ENCODE measurements at places on chromosomes 2 and 18.

GRCh38 chr2:53786352-53786704 lies 425 bp downstream of the ASB3 start:
- no peak for DNase-seq

DNA sequence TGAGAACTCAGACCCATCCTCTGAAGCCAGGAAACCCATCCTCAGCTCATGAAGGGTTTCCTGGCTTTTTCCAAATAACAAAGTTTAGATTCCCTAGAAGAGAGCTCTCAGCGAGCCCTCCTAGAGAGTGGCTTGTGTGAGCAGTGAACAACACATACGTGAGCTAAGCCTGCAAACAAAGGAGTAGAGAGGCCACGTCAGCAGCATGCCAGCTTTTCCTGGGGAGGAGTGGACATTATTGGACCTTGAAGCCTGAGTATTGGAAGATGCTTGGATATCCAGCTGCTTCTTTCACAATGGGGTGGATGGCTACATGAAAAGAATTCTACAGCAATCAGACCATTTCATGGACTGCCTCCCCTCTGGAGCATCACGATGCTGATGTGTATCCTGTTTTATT lies 21.1 kb downstream of the KIF5C start:
- no peak for DNase-seq

- DNase-seq, result no peak
Observed at GRCh38 chr2:72214429-72215143, 66.9 kb upstream of the CYP26B1 start.

GRCh38 chr2:98085649-98086048 lies 1.3 kb upstream of the VWA3B start:
- no peak for DNase-seq

- DNase-seq, result no peak
Observed at GRCh38 chr2:147442816-147443215, 402.0 kb upstream of the ACVR2A start.

DNA sequence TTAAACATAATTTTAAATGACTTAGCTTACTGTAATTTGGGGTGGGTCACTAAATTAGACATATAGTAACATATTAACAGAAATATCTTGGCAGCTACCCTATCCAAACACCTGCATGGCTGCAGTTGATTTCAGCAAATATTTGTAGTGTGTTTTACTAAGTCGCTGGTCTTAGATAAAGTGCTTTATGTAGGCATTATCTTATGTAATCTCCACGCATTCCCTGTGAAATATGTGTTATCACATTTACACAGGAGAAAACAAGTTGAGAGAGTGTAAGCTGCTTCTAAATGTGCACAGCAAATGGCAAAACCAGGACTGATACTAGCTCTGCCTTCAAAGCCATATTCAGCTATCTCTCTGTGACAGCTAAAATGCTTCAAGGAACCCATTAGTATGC lies 72.0 kb downstream of the NYAP2 start:
- DNase-seq, result no peak

GRCh38 chr2:222609381-222609780 lies 46.5 kb downstream of the FARSB start:
- DNase-seq, result no peak

DNA sequence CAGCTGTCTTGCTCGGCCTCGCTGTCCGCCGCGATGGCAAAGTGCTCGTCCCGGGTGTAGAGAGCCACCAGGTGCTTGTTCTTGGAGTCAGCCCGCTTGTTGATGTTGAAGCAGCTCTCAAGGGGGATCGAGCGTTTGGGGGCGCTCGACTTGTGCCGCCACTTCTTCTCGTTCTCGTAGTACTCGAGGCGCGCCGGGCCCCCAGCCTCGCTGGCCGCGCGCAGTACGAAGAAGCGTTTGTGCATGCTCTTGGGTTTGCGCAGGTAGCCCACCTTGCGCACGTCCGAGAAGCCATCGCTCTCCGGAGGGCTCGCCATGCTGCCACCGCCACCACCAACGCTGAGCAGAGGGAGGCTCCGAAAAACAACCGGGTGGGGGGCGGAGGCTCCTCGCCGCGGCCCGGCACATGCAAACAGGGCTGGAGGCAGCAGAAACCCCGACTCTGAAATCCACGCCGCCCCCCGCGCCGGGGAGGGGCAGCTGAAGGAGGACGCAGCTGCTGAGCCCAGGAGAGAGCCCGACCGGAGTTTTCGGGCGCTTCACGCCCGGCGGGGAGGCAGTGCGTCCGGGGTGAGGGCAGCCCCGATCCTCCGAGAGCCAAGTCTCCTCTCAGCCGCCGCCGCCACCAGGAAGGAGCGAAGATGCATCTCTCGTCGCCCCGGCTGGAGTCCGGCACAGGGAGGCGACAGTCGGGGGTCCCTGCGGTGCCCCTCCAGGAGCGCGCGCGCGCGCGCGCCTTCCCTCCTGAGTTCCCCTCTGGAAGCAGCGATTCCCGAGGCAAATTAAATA lies 1.0 kb downstream of the IRS1 start:
- DNase-seq, result no peak

GRCh38 chr2:75522543-75523312 lies 38.0 kb downstream of the EVA1A start:
- no peak for DNase-seq

GRCh38 chr2:212906620-212907019 lies 244.8 kb downstream of the IKZF2 start:
- DNase-seq, result no peak

DNA sequence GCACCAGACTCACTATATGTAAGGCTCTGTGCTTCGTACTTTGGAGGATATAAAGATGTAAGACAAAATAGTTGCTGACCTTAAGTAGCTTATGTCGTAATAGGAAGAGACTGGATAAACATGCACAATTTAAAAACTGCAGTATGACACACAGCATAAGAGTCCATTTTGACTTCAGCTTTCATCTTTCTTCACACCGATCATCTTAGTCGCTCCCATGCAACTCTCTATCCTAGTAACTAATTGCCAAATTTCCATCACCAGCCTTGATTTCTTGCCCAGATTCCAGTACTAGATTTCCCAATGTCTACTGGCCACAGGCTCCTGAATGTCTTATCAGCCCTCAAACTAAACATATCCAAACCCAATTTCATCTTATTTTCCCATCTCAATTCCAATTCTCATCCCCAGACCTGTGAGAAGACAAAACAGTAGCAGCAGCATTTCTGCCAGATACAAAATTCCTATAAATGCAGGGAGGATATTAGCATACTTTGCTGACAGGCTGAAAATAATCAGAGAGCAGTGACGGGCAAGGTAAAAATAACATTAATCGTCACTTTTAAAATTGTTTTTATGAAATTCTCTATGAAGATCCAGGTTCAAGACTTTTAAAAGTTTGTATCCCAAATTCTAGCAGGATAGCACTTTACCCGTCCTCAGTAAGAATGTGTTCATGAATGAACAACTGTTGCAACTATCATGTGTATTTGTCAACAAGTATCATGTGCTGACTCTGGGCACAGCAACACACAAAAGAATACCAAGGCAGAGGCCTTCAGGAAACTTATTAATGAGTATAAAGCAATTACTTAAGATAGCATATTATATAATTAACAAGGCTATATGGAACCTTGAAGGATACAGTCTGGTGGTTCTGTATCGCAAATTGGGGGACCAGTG lies 42.2 kb downstream of the KIDINS220 start:
- DNase-seq, result no peak

GRCh38 chr2:15553519-15553918 lies 7.6 kb downstream of the NBAS start:
- no peak for DNase-seq

DNA sequence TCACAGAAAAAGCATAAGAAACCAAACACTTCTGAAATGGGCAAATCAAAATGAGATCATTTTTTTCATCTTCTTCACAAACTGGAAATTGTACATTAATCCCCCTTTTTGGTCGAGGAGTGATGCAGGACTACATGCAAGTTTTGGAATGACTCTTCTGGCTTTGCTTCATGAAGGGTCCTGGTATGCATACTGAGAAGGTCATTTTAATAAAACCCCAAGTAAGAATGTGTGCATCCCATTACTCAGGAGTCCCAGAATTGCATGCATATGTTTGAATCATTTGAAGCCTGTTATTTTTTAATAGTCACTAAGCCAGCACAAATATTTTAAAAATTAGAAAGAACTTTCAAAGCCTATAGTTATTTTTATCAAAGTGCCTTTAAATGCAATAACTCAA lies 16.7 kb upstream of the EHBP1 start:
- DNase-seq, result no peak

DNA sequence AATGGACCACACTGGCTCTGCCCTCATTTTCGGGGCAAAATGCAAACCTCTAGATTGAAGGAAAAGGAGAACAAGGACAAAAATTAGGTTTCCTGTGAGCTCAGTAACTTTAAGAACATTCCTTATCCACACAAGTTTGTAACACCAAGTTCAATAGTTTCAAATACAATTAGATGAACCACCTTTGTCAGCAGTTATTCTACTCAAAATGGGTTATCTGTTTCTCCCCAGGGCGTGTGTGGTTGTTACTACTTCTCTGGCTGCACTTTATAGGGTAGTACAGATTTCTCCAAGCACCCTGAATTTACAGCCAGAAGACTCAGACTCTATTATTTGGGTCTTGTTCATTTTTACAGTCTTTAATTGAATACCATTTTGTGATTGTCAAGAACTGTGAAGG lies 45.0 kb upstream of the TANK start:
- no peak for DNase-seq

DNA sequence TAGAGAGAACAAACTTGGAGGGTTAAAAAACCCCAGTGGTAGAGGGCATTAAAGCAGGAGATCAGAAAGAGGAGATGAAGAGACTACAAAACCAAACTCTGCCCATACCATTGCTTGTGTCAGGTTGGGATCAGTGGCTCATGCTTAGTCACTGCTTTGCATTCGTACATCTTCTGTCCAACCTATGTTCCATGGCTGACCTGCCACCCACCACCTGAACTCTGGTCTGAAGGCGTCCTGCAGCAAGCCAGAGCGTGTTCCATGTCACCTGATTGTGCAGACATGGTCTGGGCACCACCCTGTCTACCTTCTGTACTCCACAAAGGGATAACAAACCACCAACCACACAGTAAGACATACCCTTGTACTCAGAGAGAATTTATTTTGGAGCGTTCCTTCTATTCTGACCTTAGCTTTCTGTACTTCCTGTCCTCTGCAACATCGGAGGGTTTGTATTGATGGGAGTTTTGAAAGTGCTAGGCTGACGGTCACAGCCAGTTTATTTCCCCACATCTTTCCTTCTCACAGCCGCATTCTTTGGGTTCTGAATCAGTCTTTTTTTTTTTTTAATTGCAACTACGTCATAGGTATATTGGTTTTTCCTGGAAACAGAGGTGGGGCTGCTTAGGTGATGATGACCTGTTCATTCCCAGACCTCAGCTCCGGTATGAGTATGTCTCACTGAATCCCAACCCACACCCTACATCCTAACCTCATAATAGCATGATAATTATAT lies 88.3 kb downstream of the SOWAHC start:
- no peak for DNase-seq

- DNase-seq, result no peak
Observed at GRCh38 chr2:8674420-8675009, 7.3 kb upstream of the ID2 start.

DNA sequence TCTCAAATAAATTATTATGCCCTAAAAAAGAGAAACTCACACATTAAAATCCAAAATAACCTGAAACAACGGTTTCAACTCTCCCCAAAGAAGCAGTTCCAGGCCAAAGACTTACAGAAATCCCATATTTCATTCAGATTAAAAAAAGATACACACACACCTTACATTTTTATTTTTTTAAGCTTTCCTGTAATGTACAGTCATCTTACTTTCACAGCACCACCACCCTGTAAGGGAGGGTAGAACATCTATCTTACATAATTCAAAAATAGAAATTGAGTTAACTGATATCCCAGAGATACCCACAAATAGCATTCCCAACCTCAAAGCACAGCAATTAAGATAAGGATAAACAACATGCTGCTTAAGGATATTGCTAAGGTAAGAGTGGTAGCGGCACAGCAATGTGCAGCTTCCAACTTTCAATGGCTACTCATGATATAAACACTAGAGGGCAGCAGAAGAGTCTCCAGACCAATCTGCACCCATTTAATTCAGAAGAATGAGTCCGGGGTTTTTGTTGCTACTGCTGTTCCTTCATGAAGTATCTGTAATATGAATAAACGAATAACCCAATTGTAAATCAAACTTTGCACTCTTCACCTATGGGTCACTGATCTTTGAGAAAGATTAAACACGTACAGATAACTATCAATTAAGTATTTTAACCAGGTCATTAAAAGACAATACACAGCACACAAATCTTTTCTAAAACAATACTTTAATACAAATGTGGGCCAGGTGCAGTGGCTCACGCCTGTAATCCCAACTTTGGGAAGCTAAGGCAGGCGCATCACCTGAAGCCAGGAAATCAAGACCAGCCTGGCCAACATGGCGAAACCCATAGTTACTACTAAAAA lies 11.3 kb downstream of the GFPT1 start:
- DNase-seq, result peak; percentile 65
